A549 treated with AZD2906 at 1 μM for 4 hours (cell line): ENCODE measurements at places on chromosomes 16 and 17. TPM values are rescaled to one million over a fixed set of nuclear protein-coding genes. Genes with fewer than 3 reads are reported as not detected.

OR1A1 gene
- not detected in 5 replicates for total RNA-seq

TBC1D3C gene
- not detected in 5 replicates for total RNA-seq

C16orf74 gene
- 9.1 to 17.7 TPM (median 15.5 TPM) in 5 replicates for total RNA-seq

CTRB1 gene
- total RNA-seq: not detected in 5 replicates

KRTAP3-2 gene
- total RNA-seq: 0.20 to 0.57 TPM (median 0.29 TPM) in 5 replicates

CACNG5 gene
- total RNA-seq: not detected in 5 replicates

CDRT15L2 gene
- not detected in 5 replicates for total RNA-seq

ASPHD1 gene
- 14.6 to 28.2 TPM (median 22.7 TPM) in 5 replicates for total RNA-seq

SERPINF2 gene
- 3.2 to 5.2 TPM (median 4.4 TPM) in 5 replicates for total RNA-seq

SLFN14 gene
- not detected in 5 replicates for total RNA-seq

CA7 gene
- 0.05 to 0.06 TPM (median 0.06 TPM) in 3 of 5 replicates, not detected in the others for total RNA-seq

C16orf96 gene
- total RNA-seq: 0.02 to 0.06 TPM (median 0.04 TPM) in 5 replicates

EIF3C gene
- 203 to 364 TPM (median 349 TPM) in 5 replicates for total RNA-seq

CHTF18 gene
- total RNA-seq: 14.5 to 32.9 TPM (median 24.5 TPM) in 5 replicates

RAPGEFL1 gene
- 1.9 to 3.2 TPM (median 2.9 TPM) in 5 replicates for total RNA-seq

EPN3 gene
- 0.11 to 0.28 TPM (median 0.20 TPM) in 5 replicates for total RNA-seq

MT4 gene
- total RNA-seq: not detected in 5 replicates

ODAD4 gene
- total RNA-seq: 1.1 to 1.6 TPM (median 1.2 TPM) in 5 replicates

USP7 gene
- total RNA-seq: 67.3 to 79.0 TPM (median 76.7 TPM) in 5 replicates

ABCA3 gene
- 17.3 to 21.9 TPM (median 20.6 TPM) in 5 replicates for total RNA-seq

TNFRSF13B gene
- not detected in 5 replicates for total RNA-seq

DHX58 gene
- total RNA-seq: 0.37 to 0.79 TPM (median 0.39 TPM) in 5 replicates

CSH2 gene
- total RNA-seq: not detected in 5 replicates

KRTAP4-1 gene
- 0.08 to 0.13 TPM in 2 of 5 replicates, not detected in the others for total RNA-seq

RNF112 gene
- 0.14 to 0.67 TPM (median 0.51 TPM) in 5 replicates for total RNA-seq

CORO1A gene
- 1.9 to 2.9 TPM (median 2.0 TPM) in 5 replicates for total RNA-seq

HOXB13 gene
- 1.8 to 2.1 TPM (median 2.0 TPM) in 5 replicates for total RNA-seq

PIK3R5 gene
- total RNA-seq: 0.03 to 0.18 TPM (median 0.08 TPM) in 4 of 5 replicates, not detected in the other

HIRIP3 gene
- 14.6 to 18.0 TPM (median 15.5 TPM) in 5 replicates for total RNA-seq

KRTAP9-3 gene
- total RNA-seq: not detected in 5 replicates

ABCC11 gene
- 0.05 to 0.25 TPM (median 0.08 TPM) in 5 replicates for total RNA-seq

TPSG1 gene
- total RNA-seq: 0.07 to 0.16 TPM (median 0.13 TPM) in 4 of 5 replicates, not detected in the other

ARL5C gene
- not detected in 5 replicates for total RNA-seq

TP53TG3F gene
- 0.08 to 0.16 TPM (median 0.12 TPM) in 4 of 5 replicates, not detected in the other for total RNA-seq

KLHL10 gene
- total RNA-seq: 0.05 to 0.08 TPM in 2 of 5 replicates, not detected in the others

KCNJ12 gene
- 1.5 to 1.8 TPM (median 1.7 TPM) in 5 replicates for total RNA-seq

TBC1D3E gene
- not detected in 5 replicates for total RNA-seq

GP2 gene
- total RNA-seq: not detected in 5 replicates

NOG gene
- 0.80 to 1.3 TPM (median 0.87 TPM) in 5 replicates for total RNA-seq

CCL17 gene
- not detected in 5 replicates for total RNA-seq

DCUN1D3 gene
- total RNA-seq: 7.3 to 8.9 TPM (median 8.4 TPM) in 5 replicates
